Progenitor cell of endocrine pancreas (in vitro differentiated cells): ENCODE measurements at places on chromosomes 7 and 10. TPM values are rescaled to one million over a fixed set of nuclear protein-coding genes. Genes with fewer than 3 reads are reported as not detected.

Gene SPDYE16
- 0.31 and 0.47 TPM in 2 replicates for total RNA-seq

DNA sequence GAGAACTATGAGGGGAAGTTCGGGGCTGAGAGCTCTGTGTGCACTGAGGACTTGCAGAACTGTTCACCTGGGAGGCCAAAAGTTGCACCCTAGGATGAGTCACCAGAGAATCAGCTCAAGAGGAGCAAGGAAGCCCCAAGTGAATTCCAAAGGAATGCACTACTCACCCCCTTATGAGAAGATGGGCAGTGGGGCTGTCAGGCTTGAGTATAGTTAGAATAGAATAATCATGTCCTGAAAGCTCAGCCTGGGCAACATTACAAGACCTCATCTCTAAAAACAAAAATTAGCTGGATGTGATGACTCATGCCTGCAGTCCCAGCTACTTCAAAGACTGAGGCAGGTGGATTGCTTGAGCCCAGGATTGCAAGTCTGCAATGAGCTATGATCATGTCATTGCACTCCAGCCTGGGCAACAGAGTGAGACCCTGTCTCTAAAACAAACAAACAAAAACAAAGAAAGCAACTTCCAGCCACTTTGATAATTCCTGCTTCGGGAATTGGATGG, 30.0 kb downstream of the MAP3K8 start:
- H3K27me3 ChIP-seq = no peaks in the 10 kb centered on the region
- H3K4me1 ChIP-seq = peaks cover 8% of the 10 kb centered on the region
- no peak for DNase-seq
- H3K4me3 ChIP-seq = no peak overlapping the region

GRCh38 chr10:74932648-74933047, 106.2 kb downstream of the KAT6B start:
- H3K4me3 ChIP-seq = no peak overlapping the region
- no peaks in the 10 kb centered on the region for H3K36me3 ChIP-seq
- H3K4me1 ChIP-seq = peaks cover 43% of the 10 kb centered on the region
- H3K27me3 ChIP-seq = no peaks in the 10 kb centered on the region
- DNase-seq = no peak

Gene MYOF
- total RNA-seq = 25.5 and 35.2 TPM in 2 replicates

DNA sequence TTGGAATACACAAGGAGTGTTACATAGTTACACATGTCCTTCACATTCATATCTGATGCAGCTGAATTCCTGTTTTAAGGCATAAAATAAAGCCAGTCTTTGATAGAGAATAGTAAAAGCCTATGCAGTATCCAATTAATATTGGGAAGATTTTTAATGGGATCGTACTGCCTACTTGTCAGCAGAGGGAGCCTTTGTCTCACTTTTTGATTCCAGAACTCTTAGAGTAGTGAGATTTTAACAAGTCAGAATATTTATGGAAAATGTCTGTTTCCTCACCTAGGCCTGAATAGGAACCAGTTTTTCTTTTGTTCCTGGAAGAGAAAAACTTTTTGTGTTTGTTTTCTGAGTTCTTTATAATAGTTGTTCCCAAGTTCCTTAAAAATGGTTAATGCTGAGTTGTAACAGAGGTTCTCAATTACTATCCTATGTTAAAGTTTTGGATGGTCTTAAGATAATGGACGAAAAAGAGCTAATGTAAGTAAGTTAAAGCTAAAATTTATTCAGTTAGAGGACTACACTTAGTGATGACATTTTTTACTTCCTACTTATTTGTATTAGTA, 114.0 kb downstream of the BBS9 start:
- H3K36me3 ChIP-seq = no peaks in the 10 kb centered on the region
- H3K4me1 ChIP-seq = no peaks in the 10 kb centered on the region
- no peak overlapping the region for H3K4me3 ChIP-seq
- H3K27me3 ChIP-seq = no peaks in the 10 kb centered on the region
- H3K27ac ChIP-seq = no peak overlapping the region

Gene PLEKHA8
- 62.1 and 67.0 TPM in 2 replicates for total RNA-seq

- DNase-seq = no peak
- H3K27ac ChIP-seq = peak overlapping the region; percentile 47
- H3K4me3 ChIP-seq = no peak overlapping the region
- H3K27me3 ChIP-seq = no peaks in the 10 kb centered on the region
- peaks cover 2% of the 10 kb centered on the region for H3K4me1 ChIP-seq
Measured at GRCh38 chr7:148738737-148739535, 40.2 kb downstream of the CUL1 start.

- H3K4me1 ChIP-seq = peaks cover 3% of the 10 kb centered on the region
- no peak for DNase-seq
- H3K36me3 ChIP-seq = no peaks in the 10 kb centered on the region
- no peak overlapping the region for H3K27ac ChIP-seq
Measured at GRCh38 chr10:87695074-87695473, 35.4 kb downstream of the PAPSS2 start.

DNA sequence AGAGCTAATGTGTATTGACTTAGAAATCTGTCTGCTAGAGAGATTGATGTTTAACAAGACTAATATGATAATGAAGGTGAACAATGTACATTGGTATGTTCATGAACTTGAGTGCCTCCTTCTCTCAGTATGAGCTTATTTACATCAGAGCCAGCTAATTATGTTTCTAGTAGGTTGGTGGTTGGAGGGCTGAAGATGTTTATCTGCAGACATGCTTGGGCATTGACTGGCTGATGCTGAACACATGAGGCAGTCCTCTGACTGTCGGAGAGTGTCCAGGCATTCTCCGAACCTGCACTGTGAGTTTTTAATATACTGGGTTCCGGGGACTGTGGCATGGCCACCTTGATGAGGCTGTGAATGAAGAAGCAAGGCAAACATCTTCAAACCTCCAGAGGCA, 47.5 kb downstream of the BMPER start:
- no peaks in the 10 kb centered on the region for H3K36me3 ChIP-seq
- no peak overlapping the region for H3K4me3 ChIP-seq
- no peaks in the 10 kb centered on the region for H3K27me3 ChIP-seq
- no peak for DNase-seq
- no peaks in the 10 kb centered on the region for H3K4me1 ChIP-seq

- peaks cover 3% of the 10 kb centered on the region for H3K36me3 ChIP-seq
- no peaks in the 10 kb centered on the region for H3K27me3 ChIP-seq
- H3K27ac ChIP-seq = no peak overlapping the region
- H3K4me1 ChIP-seq = no peaks in the 10 kb centered on the region
- DNase-seq = no peak
Measured at GRCh38 chr7:2968616-2969397, 74.9 kb downstream of the CARD11 start.

Gene DENND11
- 52.3 and 52.8 TPM in 2 replicates for total RNA-seq

Gene EVX1
- not detected in 2 replicates for total RNA-seq

- no peak for DNase-seq
- peaks cover 7% of the 10 kb centered on the region for H3K27me3 ChIP-seq
- H3K4me1 ChIP-seq = peaks cover 1% of the 10 kb centered on the region
- no peak overlapping the region for H3K4me3 ChIP-seq
- H3K36me3 ChIP-seq = no peaks in the 10 kb centered on the region
Measured at GRCh38 chr10:86160890-86161585, 205.6 kb downstream of the GRID1 start.

- H3K27ac ChIP-seq = no peak overlapping the region
- no peaks in the 10 kb centered on the region for H3K36me3 ChIP-seq
- peaks cover 8% of the 10 kb centered on the region for H3K27me3 ChIP-seq
- peaks cover 7% of the 10 kb centered on the region for H3K4me1 ChIP-seq
- DNase-seq = no peak
Measured at GRCh38 chr7:142194201-142194600, 63.7 kb downstream of the PRSS58 start.

Gene SPDYE18
- 0.60 and 0.93 TPM in 2 replicates for total RNA-seq

DNA sequence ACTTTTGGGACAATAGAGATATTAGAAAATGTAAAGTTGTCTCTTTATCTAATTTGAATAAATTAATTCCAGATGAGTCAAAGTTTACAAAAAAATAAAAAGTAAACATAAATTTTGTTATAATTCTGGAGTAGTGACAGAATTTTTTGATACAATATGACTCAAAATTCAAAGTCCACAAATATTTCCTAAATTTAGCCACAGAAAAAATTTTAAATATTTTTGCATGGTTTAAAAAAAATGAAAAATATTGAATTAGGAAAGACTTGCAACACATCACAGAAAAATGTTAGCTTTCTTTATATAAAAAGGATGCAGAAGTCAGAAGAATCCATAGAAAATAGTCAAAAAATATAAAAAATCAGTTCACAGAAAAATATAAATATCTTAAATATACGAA, 117.7 kb downstream of the ARHGAP21 start:
- peaks cover 6% of the 10 kb centered on the region for H3K4me1 ChIP-seq
- no peaks in the 10 kb centered on the region for H3K27me3 ChIP-seq
- H3K4me3 ChIP-seq = no peak overlapping the region
- no peak overlapping the region for H3K27ac ChIP-seq

- H3K4me3 ChIP-seq = no peak overlapping the region
- no peak for DNase-seq
- H3K4me1 ChIP-seq = no peaks in the 10 kb centered on the region
- no peak overlapping the region for H3K27ac ChIP-seq
- H3K36me3 ChIP-seq = no peaks in the 10 kb centered on the region
Measured at GRCh38 chr7:142445019-142445686, 187.3 kb upstream of the PRSS58 start.

DNA sequence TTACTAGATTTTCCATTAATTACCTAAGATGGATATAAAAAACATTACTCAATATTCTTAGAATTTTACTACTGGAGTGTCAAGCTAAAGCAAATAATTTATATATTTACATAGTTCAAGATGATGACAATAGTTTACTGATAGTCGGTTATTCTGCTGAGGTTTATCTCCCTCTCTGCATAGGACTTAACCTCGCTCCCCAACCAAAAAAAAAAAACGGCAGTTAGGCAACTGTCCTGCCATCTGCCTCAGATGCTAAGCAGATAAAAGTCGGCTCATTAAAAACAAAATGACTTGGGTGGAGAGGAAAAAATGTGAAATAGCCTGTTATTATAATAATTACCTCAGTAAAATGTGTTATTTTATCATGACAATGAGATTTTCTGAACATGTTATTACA, 14.0 kb upstream of the ITGB8 start:
- no peak overlapping the region for H3K27ac ChIP-seq
- H3K36me3 ChIP-seq = no peaks in the 10 kb centered on the region
- no peak overlapping the region for H3K4me3 ChIP-seq
- no peaks in the 10 kb centered on the region for H3K27me3 ChIP-seq

DNA sequence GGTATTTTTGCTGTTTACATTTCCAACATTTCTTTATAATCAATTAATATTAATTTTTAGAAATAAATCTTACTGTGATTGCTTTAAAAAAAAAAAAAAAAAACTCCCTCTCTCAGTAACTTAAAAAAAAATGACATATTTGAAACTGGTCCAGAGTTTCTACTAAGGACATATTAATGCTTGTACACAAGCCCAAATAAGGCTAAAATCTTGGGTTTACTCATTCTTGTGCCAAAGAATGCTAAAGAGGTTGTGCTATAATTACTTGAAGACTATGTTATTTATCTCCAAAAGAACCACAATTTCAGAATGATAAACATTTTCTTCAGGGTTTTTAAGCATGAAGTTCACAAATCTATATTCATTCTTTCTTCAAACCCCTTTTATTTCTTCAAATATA, 39.4 kb upstream of the PHF14 start:
- H3K36me3 ChIP-seq = peaks cover 6% of the 10 kb centered on the region
- no peak for DNase-seq
- H3K27ac ChIP-seq = no peak overlapping the region

DNA sequence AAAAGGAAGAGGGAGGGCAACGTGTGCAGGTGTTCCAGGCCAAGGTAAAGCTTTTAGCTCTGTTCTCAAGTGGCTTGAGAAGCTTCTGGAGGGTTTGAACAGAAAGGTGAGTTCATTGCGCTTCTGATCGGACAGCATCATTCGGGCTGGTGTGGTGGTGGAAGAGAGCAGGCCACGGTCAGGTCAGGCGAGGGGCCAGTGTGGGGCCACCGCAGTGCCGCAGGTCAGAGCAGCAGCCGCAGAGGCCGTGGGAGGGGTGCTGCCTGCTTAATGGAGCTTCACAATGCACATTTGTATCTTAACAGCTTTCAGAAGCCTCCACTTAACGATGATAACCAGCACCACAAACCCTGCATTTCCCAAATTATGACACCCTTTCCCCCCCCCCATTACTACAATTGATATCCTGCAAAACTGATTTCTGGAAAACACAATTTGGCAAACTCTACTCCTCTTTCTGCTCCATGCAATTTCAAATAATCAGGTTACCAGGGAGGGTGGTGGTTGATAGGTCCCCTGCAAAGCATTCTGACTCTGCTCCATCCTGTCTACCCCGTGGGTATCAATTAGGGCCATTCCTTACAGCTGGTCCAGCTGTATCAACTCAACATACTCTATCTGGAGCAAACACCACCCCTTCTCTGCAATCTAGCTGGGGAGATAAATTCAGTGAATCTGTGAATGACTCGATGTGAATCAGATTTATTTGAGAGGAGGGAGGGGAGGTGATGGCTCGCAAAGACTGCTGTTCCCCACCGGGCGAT, 162.9 kb downstream of the ACTR3B start:
- peaks cover 45% of the 10 kb centered on the region for H3K27me3 ChIP-seq
- DNase-seq = no peak
- no peaks in the 10 kb centered on the region for H3K4me1 ChIP-seq
- H3K4me3 ChIP-seq = no peak overlapping the region

DNA sequence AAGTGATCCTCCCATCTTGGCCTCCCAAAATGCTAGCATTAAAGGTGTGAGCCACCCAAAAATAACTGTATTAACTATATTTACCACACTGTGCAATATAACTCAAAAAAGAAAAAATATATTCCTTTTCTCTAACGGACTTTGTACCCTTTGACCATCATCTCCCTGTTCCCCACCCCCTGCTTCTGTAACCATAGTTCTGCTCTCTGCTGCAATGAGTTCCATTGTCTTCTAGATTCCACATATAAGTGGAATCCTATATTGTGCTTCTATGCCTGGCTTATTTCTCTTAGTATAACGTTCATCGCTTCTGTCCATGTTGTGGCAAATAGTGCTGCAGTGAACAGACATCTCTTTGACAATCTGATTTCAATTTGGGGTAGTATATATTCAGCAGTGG, 4.2 kb downstream of the TMEM248 start:
- H3K4me1 ChIP-seq = peaks cover 21% of the 10 kb centered on the region
- H3K4me3 ChIP-seq = no peak overlapping the region
- peaks cover 7% of the 10 kb centered on the region for H3K36me3 ChIP-seq
- H3K27me3 ChIP-seq = no peaks in the 10 kb centered on the region
- no peak for DNase-seq

DNA sequence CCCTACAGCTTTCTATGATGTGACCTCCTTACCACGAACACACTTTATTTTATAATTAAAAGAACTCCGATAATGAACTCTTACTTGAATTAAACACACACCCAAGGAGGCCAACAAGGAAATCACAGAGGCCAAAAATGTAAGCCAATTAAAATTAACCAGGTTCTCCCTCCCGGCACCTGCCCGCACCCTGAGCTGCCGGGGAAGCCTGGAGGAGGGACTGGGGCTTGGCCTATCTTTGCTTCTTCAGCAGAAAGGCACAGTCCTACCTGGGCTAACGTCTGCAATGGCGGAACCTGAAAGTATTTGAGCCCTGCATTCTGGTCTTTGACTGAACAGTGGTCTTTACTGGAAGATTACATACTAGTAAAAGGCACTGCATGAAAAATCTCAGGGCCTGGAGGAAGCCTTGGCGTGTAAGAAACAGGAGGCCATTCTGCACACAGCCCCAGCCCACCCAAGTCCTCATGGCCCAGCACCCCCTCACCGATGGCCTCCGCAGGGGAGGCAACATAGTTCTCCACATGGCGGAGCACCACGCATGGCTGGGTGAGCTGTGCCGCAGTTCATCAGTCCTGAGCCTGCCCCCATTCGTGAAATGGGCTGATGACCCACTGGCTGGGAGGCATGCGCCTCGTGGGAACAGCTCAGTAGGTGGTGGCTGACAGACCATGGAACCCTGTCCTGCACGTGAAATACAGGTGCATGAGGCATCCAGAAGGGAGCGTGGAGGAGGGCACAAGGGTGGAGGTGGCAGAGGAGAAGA, 173.8 kb downstream of the PARD3 start:
- no peaks in the 10 kb centered on the region for H3K36me3 ChIP-seq
- H3K4me3 ChIP-seq = no peak overlapping the region
- peaks cover 25% of the 10 kb centered on the region for H3K4me1 ChIP-seq
- H3K27me3 ChIP-seq = no peaks in the 10 kb centered on the region

Gene ASZ1
- total RNA-seq = not detected in 2 replicates

Gene MKI67
- 45.7 and 48.8 TPM in 2 replicates for total RNA-seq

Gene MACC1
- 16.1 and 21.3 TPM in 2 replicates for total RNA-seq
